ENCODE measurements at places on chromosomes 7 and 10. TPM values are rescaled to one million over a fixed set of nuclear protein-coding genes. Genes with fewer than 3 reads are reported as not detected.

GRCh38 chr10:116141246-116141645, 131.8 kb downstream of the GFRA1 start:
- no peak for DNase-seq

GRCh38 chr10:89869180-89869579, 167.8 kb downstream of the KIF20B start:
- no peak for DNase-seq

DNA sequence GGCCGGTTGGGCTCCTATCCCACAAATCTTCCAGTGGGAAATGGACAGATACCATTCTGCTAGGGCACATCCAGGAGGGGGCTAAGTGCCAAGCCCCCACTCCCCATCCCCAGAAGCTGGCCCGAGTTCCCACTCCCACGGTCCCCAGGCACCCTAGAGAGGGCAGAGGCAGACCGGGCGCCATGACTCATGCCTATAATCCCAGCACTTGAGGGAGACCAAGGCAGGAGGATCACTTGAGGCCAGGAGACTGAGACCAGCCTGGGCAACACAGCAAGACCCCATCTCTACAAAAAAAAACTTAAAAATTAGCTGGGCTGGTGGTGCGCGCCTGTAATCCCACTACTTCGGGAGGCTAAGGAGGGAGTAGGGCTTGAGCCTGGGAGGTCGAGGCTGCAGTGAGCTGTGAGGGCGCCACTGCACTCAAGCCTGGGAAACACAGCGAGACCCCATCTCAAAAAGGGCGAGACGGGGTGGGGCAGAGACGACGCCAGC, 870 bp downstream of the GNA12 start:
- DNase-seq = no peak

- DNase-seq = no peak
These were observed 77.3 kb upstream of the TCF7L2 start for GRCh38 chr10:112872728-112873127.

GRCh38 chr7:28041508-28042314, 138.9 kb downstream of the JAZF1 start:
- no peak for DNase-seq

- DNase-seq = no peak
These were observed 25.4 kb downstream of the RPP38 start for GRCh38 chr10:15122477-15123030.

ERVW-1 gene
- 0.11 TPM for total RNA-seq

Data from spinal cord (tissue), 10 donors.